ENCODE measurements at places on chromosomes 1 and 21. TPM values are rescaled to one million over a fixed set of nuclear protein-coding genes. Genes with fewer than 3 reads are reported as not detected.

- ATAC-seq, result no peak
Observed at GRCh38 chr1:62040973-62041372, 153.7 kb upstream of the L1TD1 start.

- peak; percentile 92 for ATAC-seq
Observed at GRCh38 chr1:168893359-168893801, 164.4 kb upstream of the DPT start.

DNA sequence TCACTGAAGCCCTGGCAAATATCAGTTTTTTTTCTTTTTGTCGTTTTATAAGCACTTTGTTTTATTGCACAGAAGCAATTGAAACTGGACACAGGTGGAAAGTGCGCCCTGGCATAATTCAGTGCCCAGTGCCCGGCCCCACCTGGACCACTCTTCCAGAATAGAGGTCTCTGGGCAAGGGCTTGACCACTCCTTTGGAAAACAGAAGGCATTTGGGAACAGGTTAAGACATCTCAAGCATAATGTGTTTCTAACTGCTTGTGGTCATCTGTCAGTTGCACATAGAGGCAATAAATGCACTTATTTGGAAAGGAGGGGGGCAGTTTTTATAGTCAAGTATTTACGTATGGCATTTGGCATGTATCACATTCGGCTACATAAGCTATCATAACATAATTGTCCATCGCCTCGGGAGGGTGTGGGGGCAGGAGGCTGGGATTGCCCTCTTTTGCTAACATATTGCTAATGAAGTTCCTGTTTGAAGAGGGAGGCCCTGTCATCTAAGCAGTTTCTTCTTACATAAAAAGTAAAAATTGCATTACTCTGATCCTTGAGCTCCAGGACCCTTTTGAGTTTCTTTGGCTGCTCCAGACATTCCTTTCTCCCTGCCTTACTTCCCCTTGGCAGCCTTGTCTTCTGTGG lies 14.7 kb upstream of the CD2 start:
- ATAC-seq, result no peak

DNA sequence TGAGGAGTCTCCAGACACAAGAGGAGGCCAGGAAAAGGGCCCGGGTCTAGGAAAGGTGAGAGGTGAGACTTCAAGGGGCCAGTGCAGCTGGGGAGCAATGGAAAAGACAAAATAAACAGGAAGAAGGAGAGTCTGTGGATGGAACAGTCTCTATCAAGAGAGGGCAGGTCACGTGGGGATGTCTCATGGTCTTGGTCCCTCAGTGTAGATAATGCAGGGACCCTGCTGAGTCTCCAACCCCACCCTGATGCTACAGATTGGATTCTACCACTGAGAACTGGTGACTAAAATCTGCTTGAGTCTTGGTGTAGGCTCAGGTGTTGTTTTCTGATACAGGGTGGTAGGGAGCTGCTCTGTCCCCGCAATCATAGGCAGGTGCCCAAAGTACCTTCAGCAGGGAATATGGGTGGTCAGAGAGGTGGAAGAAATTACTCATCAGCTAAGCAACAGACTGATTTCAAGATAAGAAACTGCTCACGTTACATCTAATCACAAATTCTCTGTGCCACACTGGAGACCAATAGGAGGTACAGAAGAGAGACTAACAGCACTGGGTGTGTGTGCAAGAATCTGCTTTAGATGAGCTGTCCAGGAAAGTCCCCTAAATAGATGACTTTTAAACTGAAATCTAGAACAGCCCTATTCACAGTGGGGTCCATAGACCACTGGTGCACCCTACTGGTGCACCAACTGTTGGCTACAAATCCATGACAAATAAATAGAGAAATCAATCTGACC lies 101.5 kb upstream of the TLR5 start:
- no peak for ATAC-seq

GRCh38 chr1:22969304-22969709 lies 3.4 kb downstream of the LACTBL1 start:
- peak; percentile 55 for ATAC-seq

DNA sequence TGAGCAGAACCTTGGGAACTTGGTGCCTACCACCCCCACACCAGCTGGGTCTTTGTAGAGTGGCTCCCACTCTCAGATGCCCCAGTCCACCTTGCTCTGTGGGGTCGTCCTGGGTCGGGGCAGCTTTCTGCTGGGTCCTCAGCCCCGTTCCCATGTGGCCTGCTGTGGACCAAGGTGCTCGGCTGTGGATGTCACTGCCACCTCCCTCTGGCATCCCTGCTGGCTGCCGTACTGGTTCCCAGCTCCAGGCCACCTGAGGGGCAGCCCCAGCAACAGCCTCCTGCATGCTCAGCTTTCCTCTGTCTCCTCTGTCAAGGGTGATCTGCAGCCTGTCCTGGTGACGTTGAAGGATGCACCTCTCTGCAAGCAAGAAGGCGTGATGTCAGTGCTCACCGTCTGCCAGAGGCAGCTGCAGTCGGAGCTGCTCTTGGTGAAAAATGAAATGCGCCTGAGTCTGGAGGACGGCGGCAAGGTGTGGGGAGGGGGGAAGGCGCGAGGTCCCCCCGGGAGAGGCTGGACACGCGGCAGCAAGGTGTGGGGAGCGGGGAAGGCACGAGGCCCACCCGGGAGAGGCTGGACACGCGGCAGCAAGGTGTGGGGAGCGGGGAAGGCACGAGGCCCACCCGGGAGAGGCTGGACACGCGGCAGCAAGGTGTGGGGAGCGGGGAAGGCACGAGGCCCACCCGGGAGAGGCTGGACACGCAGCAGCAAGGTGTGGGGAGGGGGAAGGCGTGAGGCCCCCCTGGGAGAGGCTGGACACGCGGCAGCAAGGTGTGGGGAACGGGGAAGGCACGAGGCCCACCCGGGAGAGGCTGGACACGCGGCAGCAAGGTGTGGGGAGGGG lies 45.9 kb upstream of the DIP2A start:
- ATAC-seq, result no peak

DNA sequence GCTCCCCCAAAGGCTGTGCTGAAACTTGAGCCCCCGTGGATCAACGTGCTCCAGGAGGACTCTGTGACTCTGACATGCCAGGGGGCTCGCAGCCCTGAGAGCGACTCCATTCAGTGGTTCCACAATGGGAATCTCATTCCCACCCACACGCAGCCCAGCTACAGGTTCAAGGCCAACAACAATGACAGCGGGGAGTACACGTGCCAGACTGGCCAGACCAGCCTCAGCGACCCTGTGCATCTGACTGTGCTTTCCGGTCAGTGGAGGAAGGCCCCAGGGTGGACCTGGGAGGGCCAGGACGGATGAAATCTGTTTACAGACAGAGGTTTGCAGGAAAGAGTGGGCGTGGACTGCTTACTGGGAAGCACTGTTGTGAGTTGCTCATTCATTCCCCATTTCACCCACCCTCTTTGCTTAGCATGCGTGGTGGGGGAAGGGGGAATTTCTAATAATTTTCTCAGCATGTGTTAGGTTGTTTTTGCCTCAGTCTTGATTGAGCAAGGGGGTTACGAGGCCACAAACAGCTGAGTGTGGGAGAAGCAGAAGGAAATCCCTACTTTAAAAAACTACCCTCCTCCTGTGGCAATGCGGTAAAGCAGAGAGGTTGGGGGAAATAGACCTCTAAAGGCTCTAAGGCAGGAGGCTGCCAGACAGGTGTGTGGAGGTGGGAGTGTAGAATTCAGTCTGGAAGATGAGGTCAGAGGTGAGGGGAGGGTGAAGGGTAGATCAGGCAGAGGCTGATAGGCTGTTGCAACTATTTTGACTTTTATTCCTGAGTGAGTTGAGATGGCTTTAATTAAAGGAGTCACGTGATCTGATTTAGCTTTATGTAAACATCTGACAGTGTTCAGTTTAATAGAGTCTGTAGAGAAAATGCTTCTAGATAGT lies 1.3 kb downstream of the FCGR2A start:
- ATAC-seq, result peak; percentile 53

GRCh38 chr1:39819091-39819812 lies 30.6 kb upstream of the BMP8B start:
- no peak for ATAC-seq

Gene CNR2
- total RNA-seq, result not detected

Gene PRAMEF5
- total RNA-seq, result not detected

Gene SPATA45
- not detected for total RNA-seq

Gene OR6N1
- total RNA-seq, result not detected

Measured in gastroesophageal sphincter (tissue), 4 donors.